Activated CD4-positive, alpha-beta memory T cell treated with anti-CD3 and anti-CD28 coated beads for 36 hours (primary cell): ENCODE measurements at places on chromosomes 6 and 20.

GRCh38 chr20:59745716-59746115 lies 141.4 kb downstream of the PHACTR3 start:
- no peak for DNase-seq

- DNase-seq = no peak
Measured at GRCh38 chr6:87950614-87951013, 97.0 kb upstream of the SPACA1 start.

DNA sequence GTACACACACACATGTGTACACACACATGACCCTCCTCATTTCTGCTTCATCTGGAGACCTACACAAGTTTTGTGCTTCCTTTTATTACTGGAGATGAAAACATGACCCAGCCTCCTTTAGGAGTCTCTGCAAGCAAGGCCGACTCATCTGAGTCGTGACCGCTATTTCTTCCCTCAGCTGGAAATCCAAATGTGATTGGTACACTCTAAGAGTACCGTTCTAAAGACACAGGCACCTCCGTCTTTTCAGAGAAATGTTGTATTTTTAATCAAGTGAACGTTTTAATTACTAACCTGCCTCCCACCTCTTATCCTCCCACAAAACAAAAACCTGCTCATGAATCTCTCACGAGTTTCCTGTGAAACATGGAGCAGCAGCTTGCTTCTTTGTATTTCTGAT lies 63.0 kb downstream of the LAMP5 start:
- no peak for DNase-seq

DNA sequence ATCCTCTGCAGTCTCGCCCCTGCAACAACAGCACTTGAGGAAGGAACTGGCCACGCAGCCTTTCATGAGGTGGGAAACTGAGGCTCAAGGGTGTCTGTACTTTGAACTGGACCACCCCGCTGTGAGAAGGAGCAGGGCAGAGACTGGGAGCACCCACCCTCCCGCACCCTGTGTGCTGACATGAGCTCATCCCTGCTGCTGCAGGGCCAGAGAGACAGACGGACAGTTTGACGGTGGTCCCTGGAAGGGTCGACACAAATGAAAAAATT lies 16.9 kb upstream of the MRGBP start:
- DNase-seq = no peak

GRCh38 chr6:51936531-51937290 lies 150.7 kb downstream of the PKHD1 start:
- DNase-seq = no peak

GRCh38 chr20:48002517-48002970 lies 217.3 kb upstream of the SULF2 start:
- DNase-seq = no peak

- DNase-seq = no peak
Measured at GRCh38 chr6:9126878-9127560, 691.7 kb upstream of the SLC35B3 start.

DNA sequence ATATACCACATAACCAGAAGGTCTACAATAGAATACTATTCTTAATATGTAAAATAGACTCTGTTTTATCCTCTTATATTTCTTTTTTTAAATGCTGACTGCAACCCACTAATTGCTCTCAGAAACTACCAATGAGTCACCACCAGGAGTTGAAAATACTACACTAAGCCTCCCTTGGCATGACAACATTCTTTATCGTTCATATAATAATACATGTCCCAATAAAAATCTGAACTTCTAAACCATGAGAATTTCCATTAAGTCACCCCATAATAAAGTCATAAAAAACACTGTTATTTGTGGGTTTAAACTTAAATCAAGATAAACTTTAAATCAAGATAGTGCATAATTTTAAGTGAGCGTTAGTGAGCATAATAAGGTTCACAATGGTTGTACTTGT lies 4.2 kb downstream of the HACE1 start:
- DNase-seq = no peak
